ENCODE measurements at places on chromosomes 3 and 15. TPM values are rescaled to one million over a fixed set of nuclear protein-coding genes. Genes with fewer than 3 reads are reported as not detected.

Gene VEPH1
- not detected for total RNA-seq

DNA sequence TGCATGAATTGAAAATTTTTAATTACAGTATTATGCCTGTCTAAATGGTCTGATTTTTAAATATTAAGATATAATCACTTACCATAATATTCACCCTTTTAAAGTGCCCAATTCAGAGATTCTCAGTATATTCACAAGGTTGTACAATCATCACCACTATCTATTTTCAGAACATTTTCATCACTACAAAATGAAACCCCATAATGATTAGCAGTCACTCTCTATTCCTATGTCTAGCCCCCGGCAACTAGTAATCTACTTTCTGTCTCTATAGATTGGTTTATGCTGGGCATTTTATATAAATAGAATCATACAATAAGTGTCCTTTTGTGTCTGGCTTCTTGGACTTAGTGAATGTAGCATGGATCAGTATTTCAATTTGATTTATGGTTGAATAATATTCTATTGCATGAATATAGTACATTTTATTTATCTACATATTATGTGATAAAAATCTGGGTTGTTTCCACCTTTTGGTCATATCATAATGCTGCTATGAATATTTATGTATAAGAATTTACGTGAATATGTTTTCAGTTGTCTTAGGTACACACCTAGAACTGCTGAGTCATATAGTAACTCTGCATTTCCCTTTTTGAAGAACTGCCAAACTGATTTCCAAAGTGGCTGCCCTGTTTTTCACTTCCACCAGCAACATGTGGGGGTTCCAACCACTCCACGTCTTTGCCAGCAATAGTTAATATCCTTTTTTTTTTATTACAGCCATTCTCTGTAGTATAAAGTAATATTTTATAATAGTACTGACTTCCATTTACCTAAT, 485.7 kb upstream of the ZNF385D start:
- H3K27me3 ChIP-seq, result no peaks in the 10 kb centered on the region
- H3K4me3 ChIP-seq, result no peak overlapping the region
- H3K27ac ChIP-seq, result no peak overlapping the region
- no peaks in the 10 kb centered on the region for H3K36me3 ChIP-seq
- no peak for DNase-seq

DNA sequence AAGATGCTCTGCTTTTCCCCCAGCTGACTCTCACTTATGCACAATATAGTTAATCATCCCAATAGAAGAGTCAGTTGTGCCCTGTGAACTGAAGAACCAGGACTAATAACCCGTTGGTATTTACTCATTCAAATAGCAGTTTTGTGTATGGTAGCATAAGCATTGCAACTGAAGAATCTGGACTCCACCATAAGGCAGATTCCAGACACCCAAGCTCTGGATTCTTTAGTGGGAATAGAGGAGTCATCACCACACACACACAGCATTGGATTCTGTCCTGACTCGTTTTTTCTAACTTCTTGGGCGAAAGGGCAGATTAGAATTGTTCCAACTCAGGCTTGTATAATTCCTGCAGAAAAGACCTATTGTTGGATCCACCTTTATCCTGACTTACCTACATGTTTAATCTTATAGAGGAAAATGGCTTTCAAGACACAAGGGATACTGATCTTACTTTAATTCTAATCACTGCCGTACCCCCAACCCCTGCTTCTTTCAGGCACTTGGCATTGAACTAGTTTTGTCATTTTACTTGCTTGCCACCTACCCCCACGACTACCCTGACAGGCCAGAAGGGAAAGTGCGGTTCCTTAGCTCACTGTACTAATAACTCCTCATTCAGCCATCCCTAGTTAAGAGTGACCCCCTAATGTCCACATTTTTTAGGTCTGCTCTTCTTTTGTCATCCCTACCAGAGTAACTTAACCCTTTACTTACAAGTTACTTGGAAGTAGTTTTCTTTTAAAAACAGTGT, 42.3 kb downstream of the NKIRAS1 start:
- no peak for DNase-seq
- H3K36me3 ChIP-seq, result no peaks in the 10 kb centered on the region
- H3K27me3 ChIP-seq, result no peaks in the 10 kb centered on the region
- no peak overlapping the region for H3K4me3 ChIP-seq
- peaks cover 12% of the 10 kb centered on the region for H3K4me1 ChIP-seq
- no peak overlapping the region for H3K27ac ChIP-seq

GRCh38 chr3:46710671-46711295, 6.9 kb downstream of the PRSS50 start:
- H3K27me3 ChIP-seq, result no peaks in the 10 kb centered on the region
- no peak overlapping the region for H3K27ac ChIP-seq
- no peaks in the 10 kb centered on the region for H3K4me1 ChIP-seq
- H3K36me3 ChIP-seq, result no peaks in the 10 kb centered on the region
- H3K4me3 ChIP-seq, result no peak overlapping the region

DNA sequence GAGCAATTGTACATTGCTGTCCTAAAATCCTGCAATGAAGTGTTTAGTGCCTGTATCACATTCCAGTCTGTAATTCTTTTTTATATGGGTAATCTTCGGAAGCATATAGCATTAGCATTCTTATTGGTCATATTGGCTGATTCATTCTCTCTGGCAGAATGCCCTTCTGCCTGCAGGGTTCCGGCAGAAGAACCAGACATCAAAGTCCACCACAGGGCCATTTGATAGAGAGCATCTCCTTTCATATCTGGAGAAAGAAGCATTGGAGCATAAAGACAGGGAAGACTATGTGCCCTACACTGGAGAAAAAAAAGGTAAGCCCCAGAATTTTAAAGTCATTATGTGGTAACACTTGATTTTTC, 39.6 kb downstream of the TMOD3 start:
- no peaks in the 10 kb centered on the region for H3K27me3 ChIP-seq
- H3K4me1 ChIP-seq, result peaks cover 3% of the 10 kb centered on the region
- DNase-seq, result no peak
- no peaks in the 10 kb centered on the region for H3K36me3 ChIP-seq
- H3K27ac ChIP-seq, result no peak overlapping the region

- no peak for DNase-seq
- no peaks in the 10 kb centered on the region for H3K27me3 ChIP-seq
- no peak overlapping the region for H3K27ac ChIP-seq
- no peak overlapping the region for H3K4me3 ChIP-seq
These were observed 66.4 kb downstream of the DCUN1D1 start for GRCh38 chr3:182913889-182914288.

Data from uterus (tissue), 4 donors.